Renal cortex interstitium (tissue), 15 donors: ENCODE measurements at places on chromosomes 3 and 15. TPM values are rescaled to one million over a fixed set of nuclear protein-coding genes. Genes with fewer than 3 reads are reported as not detected.

DNA sequence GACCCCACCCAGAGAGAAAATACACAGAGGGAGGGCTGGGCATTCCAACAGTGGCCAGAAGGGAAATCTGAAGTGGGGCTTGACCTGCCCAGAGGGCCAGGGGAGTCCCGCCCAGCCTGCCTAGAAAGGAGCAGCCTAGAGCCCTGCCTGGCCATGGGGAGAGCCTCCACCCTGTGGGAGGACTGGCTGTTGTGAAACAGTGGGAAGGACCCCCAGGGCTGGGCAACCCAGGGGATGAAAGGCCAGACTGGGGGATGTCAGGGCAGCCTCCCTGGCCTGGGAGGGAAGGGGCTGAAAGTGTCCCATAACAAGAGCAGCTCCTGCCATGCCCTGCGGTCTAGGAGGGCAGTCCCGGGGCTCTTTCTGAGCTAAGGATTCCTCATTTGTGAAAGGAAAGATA is 69.0 kb downstream of the SLC12A8 start:
- DNase-seq = no peak

GRCh38 chr3:101229681-101230080 is 90.7 kb downstream of the IMPG2 start:
- DNase-seq = no peak

DNA sequence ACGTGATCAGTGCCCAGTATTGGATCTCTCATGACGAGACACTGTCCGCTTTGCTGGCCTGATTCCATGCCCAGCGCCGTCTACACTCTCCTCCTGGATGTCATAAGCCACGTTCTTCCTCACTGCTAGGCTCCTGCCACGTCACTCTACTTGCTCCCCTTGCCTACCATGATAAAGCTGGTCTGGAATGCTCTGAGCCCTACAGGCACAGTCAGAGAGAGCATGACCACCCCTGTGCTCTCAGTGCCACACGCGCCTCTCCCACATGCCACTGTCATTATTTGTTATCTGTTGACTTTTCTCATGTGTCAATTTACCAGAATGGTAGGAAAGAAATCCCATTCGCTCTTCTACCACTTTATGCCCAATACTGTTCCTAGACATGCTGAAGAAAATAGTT is 148.6 kb downstream of the ANO10 start:
- DNase-seq = no peak

DNA sequence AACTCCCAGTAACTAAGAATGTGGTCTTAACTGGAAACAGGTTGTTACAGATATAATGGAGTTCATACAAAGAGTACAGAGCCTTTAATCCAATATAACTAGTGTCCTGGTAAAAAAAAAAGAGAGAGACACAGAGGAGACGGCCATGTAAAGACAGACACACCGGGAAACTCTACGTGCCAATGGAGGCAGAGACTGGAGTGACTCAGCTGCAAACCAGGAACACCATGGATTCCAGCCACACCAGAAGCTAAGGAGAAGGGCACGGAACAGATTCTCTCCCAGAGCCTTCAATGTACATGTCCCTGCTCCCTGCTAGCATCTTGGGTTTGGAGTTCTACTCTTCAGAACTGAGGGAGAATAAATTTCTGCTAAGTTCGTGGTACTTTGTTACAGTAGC is 4.5 kb downstream of the RNF168 start:
- no peak for DNase-seq

DNA sequence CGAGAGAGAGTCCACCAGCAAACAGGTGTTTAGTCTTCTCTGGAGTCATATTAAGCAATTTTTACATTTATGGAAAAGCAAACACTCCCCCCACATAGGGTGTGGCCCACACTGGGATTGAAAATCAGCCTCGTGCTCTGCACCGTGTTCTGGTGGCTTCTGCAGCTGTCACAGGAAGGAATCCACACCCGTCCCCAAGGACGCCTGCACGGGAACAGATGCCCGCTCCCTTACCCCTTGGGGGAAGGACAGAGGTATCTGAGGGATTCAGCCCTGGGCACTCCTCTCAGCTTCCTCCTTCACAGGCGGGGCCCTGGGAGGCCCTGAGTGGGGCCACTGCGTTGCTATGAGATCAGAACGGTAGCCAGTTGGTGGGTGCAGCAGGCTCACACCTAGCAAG is 27.8 kb downstream of the LIPC start:
- no peak for DNase-seq

GRCh38 chr15:80934761-80935221 is 54.8 kb downstream of the MESD start:
- no peak for DNase-seq

GRCh38 chr3:7875925-7876324 is 625.7 kb upstream of the LMCD1 start:
- DNase-seq = no peak

DNA sequence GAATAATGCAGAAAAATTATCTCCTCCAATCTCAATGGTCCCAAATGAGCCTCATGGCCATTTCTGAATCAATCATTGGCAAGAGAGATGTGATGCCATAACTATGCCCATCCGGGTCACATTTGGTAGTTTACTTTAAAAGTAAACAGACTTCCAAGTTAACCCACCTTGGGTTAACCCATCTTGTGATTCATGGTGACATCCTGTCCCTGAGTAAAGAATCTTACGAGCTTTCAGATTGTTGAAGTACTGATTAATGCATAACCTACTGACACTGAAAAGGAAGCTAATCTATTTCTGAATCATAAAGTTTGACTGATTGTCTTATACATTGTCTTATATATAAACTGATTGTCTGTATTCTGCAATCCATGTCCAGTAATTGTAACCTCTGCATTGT is 467.2 kb upstream of the AGTR1 start:
- no peak for DNase-seq

DNA sequence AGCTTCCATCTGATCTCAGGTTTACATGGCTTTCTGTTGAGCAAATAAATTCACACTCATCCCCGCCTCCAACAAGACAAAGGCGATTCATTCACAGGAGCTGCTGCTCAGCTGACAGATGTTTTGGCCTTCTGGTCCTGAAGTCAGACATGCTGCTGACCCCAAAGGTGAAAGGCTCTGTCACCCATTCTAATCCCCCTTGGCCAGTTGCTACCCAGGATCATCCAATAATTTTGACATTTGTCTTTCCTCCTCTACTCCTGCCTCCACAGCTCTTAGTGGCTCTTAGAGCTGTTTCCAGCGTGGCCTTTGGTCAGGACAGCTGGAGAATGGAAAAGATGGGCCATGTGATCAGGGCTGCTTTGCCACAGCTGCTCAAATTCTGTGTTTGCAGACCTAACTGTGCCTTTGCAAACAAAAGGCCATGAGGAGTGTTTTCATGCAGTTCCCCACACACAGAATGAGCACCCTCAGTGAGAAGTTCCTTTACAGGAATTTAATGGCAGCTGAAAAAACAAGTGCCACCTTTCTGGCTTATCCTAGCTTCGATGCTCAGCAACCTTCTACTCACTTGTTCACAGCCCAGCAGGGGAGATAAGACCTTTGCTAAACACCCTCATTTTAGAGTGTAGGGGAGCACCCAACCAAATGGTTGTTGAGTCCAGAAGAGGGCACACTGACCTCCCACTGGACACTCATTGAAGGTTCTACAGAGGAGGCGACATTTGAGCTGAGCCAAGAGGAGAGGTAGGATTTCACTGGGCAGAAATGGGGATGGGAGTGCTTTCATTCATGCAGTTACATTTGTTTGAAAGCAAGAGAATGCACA is 39.0 kb downstream of the CYP19A1 start:
- DNase-seq = no peak

- DNase-seq = no peak
Observed at GRCh38 chr3:159166899-159167586, 365.2 kb downstream of the MFSD1 start.

The BCHE gene
- polyA plus RNA-seq = 7.3 TPM

- peak; percentile 35 for DNase-seq
Observed at GRCh38 chr3:9098716-9099675, 135.7 kb upstream of the RAD18 start.
